ENCODE measurements at places on chromosomes 11 and 22.

GRCh38 chr22:48660104-48660789, 1167.4 kb downstream of the BRD1 start:
- no peak for DNase-seq

DNA sequence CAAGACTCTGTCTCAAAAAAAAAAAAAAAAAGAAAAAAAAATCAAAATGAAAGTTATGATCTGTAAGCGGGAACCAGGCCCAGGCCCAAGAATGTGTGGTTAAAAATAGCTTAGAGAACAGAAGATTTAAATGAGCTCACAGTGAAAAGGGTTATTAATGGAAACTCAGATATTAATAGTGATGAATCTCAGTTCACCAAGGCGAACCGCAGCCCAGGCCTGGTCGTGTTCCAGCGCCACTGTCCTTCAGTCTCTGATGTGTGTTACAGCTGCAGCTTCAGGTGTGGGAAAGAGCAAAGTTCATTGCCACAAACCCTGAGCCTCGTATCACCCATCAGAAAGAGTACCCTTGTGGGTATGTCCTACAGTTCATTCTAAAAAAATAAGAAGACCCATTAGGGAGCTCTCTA, 107.1 kb downstream of the GAB2 start:
- no peak for DNase-seq

DNA sequence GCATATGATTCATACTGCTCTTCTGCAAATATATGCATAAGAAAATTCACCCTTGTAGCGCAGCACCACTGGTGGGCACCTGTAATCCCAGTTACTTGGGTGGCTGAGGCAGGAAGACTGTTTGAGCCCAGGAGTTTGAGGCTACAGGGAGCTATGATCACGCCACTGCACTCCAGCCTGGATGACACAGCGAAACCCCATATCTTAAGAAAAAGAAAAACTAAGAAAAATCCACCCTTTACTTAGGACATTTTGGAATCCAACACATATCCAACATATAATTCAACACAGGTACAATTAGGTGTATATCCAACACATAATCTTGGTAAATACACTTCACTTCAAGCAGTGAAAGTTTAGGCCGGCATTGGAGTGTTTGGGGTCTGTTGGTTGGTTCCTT, 255.5 kb upstream of the PITPNB start:
- no peak for DNase-seq

- no peak for DNase-seq
These were observed 34.9 kb upstream of the CCDC188 start for GRCh38 chr22:20185750-20186149.

DNA sequence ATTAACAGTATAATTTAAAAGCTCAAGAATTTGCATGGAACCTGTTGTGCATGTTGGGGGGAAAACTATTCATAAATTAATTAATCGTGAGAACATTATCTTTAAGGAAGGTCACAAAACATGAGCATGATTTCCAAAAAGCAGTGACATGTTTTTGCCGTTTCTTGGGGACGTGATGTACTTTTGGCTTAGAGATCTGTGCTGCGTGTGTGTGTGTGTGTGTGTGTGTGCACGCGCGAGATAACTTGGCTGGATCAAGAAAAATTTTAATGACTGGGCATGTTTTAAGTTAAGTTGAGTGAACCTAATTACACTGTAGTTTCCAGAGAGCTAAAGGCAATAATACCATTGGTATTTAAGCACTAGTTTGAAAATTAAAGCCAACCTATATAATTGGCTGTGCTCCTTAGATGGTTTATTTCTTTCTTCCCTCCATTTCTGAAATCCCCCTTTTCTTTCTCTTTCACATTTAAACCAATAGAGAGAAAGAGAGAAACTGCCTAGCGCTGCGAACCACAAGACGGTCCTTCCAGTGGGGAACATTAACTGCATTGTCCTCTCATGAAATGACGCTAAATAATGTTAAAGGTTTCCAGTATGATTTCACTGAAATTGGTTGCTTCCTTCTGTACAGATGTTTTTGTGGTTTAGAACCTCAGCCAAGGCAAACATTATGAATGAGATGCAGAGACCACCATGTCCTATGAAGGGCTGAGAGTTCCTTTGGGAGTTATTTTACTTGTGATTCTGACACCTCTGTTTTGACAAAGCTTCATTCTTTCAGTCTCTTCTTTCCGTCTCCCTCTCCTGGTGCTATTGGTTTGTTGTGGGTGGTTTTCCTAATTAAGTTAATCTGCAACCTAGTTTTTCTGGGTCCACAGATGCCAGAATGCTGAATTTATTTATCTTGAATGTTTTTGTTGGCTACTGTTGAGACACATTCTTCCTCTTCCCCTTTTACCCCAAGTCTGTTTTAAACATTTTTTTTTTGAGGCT, 51.7 kb downstream of the ZBTB16 start:
- no peak for DNase-seq

DNA sequence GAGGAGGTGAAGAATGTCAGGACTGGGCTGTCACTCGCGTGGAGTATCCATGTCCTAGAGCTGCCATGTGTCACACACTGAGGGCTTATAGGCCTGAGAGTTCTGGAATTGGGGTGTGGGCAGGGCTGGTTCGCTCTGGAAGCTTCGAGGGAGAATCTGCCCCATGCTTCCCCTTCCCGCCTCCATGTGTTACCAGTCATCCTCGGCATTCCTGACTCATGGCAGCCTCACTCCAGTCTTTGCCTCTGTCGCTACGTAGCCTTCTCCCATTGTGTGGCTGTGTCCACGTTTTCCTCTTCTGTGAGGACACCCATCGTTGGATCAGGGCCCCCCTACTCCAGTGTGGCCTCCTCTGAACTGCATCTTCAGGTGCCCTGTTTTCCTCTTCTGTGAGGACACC, 301.2 kb downstream of the TBC1D22A start:
- no peak for DNase-seq

- no peak for DNase-seq
These were observed 36.6 kb downstream of the TMEM45B start for GRCh38 chr11:129852125-129852740.

GRCh38 chr11:115036406-115037180, 358.3 kb downstream of the NXPE2 start:
- DNase-seq, result no peak

DNA sequence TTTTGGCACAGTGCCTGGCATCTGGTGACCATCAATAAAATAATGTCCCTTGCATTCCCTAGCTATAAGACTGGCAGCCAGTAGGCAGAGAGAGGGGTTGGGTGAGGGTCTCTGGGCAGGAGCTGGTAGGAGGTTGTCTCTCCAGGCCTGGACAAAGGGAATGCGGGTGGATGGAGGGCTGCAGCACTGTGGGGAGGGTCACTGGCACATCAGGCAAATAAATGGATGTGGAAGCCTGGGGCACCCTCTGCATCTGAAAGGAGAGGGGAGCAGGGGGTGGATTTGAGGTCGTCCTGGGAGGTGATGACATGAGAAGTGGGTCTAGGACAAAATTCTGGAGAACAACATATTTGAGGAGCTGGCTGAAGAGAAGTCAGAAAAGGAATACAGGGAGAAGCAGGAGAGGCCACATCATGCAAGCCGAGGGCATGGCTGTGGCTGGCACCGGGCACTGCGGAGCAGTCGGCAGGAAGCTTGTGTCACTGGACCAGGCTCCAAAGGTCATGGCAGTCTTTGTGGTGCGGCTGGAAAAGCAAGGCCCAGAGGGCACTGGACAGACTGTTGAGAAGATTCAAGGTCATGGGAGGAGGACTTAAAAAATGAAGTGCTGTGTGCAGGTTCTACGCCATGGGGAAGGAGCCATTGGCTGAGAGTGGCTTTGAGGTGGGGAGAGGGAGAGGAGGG, 36.5 kb upstream of the THY1 start:
- DNase-seq, result no peak

DNA sequence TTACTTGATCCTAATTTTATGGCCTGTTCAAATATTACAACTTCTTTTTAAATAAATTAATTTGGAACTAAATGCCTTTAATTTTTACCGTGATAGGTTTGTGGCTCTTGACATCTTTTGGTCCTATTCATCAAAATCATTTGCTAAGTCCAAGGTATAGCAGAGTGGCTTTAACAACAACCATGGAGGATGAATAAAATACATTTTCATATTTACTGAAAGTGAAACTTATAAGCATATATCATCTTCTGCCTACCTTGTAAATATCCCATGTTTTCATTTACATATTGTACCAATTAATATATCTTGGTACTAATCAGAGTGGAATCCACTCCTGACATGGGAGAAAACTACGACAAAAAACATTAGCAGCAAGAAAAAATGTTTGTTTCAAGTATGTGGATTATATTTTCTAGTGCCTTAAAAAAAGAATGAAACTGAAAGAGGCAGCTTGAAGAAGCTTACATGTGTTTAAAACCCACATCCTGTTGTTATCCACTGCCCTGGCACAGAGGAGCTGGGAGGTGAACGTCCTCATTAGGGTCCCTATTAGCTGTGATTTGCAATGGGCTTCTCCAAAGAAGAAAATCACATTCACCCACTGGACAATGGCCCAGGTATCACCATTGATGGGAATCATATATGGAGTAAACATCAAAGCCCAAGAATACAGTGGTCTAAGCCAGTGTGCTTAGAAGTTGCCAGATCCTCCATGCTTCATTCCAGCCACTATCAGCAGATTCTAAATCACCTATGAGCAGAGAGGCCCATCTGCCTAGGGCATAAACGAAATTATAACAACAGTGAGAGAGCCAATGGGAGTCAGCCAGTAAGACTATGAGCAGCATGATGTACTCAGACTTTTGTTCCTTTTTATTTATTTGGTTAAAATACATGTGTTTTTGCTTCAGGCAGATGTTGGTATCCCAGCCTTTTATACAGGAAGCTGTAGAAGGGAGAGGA, 84.7 kb downstream of the MAML2 start:
- no peak for DNase-seq

GRCh38 chr11:77758331-77758730, 62.2 kb downstream of the RSF1 start:
- DNase-seq, result no peak

GRCh38 chr11:12177739-12178338, 67.4 kb downstream of the MICAL2 start:
- DNase-seq, result no peak

GRCh38 chr22:40302149-40302548, 44.2 kb upstream of the ADSL start:
- no peak for DNase-seq

- DNase-seq, result no peak
These were observed 1321.7 kb downstream of the TBC1D22A start for GRCh38 chr22:48084041-48084728.

- DNase-seq, result no peak
These were observed 740 bp upstream of the TRMT2A start for GRCh38 chr22:20117633-20118299.

GRCh38 chr22:44988671-44989070, 21.1 kb downstream of the PHF21B start:
- no peak for DNase-seq

GRCh38 chr11:88318017-88318416, 19.5 kb downstream of the CTSC start:
- no peak for DNase-seq

GRCh38 chr11:20090654-20091374, 69.5 kb downstream of the DBX1 start:
- DNase-seq, result no peak

GRCh38 chr11:32884770-32885384, 7.7 kb upstream of the QSER1 start:
- no peak for DNase-seq

DNA sequence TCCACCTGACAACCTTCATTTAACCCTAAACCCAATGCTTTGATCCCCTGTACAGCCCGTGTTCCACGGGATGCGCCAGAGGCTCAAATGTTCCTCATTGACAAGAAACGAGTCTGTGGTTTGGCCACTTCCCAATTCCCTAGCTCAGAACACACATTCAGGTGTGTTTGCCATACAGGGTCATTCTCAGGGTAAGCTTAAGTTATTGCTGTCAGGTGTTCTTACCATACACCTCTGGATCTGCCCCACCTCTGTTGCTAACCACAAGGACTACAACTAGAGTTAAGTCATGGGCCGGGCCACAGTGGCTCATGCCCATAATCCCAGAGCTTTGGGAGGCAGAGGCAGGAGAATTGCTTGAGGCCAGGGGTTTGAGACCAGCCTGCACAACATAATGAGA, 45.6 kb upstream of the POLD3 start:
- DNase-seq, result no peak

DNA sequence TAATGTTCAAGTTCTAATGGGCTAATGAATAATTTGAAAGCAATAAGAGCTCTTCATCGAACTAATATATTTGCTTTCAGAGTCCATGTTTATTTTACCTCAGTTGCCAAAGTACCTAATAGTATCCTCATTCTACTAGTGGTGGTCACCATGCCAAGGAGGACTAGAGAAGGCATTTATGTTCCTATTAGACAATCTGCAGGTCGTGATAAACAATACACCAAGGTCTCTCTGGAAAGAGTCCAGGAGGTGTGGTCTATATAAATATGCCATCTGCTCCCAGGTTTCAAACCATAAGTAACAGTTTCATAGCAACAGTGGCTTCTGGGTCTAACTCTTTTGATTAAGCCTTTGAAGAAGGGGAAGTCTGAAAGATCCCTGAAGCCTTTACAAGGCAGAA, 42.9 kb downstream of the ARFGAP3 start:
- DNase-seq, result no peak

- DNase-seq, result no peak
These were observed 37.9 kb downstream of the DUSP8 start for GRCh38 chr11:1534171-1534570.

DNA sequence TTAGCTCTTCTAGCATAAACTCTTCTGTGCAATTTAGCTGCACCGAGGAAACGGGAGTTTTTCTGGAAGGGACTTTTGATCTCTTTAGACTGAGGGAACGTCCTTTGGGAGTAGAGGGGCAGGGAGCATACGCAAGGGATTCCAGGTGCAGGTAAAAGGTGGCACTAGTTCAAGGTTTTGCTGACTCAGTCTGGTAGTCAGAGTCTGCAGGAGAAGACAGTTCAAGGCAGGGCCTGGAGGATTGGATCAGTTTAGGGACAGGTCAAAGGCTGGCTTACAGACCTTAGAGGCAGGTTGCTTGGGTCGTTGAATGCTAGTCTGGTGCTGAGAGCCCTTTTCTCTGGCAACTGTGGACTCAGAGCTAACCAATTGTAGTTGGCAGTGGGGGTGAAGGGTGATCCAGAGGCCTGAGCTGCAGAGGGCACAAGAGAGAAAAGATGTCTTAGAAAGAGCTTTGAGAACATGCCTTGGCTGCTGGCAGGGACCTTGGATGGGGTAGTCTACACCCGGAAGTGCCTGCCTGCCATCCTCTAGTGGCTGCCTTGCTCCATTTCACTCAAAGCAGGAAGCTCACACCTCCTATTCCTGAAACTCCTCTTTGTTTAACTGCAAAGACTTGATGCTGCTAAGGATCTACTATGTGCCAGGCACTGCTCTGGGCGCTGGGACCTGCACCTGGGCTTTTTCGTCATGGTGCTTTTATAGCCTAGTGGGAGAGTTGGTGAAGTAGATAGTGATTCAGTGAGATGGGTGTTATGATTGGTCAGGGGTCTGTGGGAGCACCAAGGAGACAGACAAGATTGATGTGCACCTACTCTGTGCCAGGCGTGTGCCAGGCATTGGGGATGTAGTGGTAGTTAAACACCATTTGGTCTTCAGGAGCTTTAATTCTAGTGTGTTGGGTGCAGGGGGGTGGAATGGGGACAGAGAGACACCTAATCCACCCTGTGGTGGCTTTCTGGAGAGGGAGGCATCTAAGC, 17.1 kb downstream of the MIAT start:
- no peak for DNase-seq

- no peak for DNase-seq
These were observed 20.8 kb upstream of the LMO2 start for GRCh38 chr11:33912405-33913361.
